Renal cortical epithelial cell (primary cell): ENCODE measurements at places on chromosomes 12 and 14. TPM values are rescaled to one million over a fixed set of nuclear protein-coding genes. Genes with fewer than 3 reads are reported as not detected.
A peak's percentile ranks its signal among the peaks of the same experiment; 100 is the strongest.

- no peak for DNase-seq
Observed at GRCh38 chr12:3222979-3223378, 145.8 kb downstream of the TSPAN9 start.

Gene FGFR1OP2
- total RNA-seq = 55.6 and 69.9 TPM in 2 replicates

Gene EXOC3L4
- 0.94 and 2.1 TPM in 2 replicates for total RNA-seq

Gene EGLN3
- 13.1 and 17.5 TPM in 2 replicates for total RNA-seq

DNA sequence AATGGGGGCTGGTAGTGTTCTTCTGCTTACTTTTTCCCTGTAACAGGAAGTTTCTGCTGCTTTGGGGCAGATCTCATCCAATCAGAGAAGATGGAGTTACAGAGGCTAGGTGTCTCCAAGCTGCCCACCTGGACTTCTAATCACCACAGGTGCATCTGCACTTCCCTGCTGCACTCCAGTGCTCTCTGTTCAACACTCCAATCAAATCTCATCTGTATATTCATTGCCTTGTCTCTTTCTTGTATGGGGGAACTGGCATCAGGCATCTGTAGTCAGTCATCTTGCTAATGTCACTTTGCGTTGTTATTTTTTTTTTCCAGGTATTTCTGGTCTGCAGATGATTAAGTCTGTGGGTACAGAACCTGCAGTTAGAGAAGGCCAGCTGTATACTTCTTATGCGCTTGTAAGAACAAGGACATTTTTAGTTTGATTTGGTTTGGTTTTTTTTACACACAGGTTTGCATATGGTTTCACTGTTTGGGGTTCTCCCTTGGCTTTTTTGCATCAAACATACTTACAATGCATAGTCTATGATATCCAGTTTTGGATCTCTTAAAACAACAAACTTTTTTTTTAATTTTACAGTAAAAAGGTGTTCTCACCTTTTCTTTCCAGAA lies 116.0 kb downstream of the METTL25 start:
- DNase-seq = no peak

DNA sequence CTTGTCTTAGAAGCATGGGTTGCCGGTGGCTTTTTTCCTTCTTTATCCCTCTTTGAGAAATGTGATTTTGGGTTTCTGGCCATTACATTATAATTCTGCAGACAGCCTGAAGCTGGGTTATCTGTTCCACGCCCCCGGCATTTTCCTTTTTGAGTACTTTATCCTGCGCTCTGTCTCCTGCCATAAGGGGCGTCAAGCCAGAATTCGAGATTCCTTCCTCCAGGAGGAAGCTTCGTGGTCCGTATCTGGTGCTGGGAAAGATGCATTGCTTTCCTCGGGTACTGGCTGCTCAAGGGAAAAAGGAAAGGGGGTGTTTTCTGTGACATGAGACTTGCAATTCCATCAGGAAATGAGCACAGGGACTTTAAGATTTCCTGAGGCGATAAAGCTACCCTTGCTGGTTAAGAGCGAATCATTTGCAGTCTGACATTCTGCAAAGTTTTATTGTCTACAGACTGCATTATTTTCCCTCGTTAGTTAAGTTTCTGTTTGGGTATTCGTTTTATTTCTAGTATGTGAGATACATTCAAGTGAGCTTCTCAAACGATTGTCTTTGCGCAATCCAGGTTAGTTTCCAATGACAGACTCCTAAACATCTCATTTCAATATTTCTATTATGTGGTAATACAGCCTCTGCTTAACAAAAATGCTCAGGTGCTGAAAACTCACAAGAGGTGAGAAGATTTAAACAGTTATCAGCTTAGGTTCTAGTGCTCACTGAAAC lies 694 bp downstream of the AKAP5 start:
- peak; percentile 44 for DNase-seq

GRCh38 chr14:37601865-37602264 lies 6.4 kb downstream of the TTC6 start:
- DNase-seq = no peak

- DNase-seq = no peak
Observed at GRCh38 chr12:19829100-19829853, 390.0 kb downstream of the AEBP2 start.
